ENCODE measurements at places on chromosomes 16 and 17. TPM values are rescaled to one million over a fixed set of nuclear protein-coding genes. Genes with fewer than 3 reads are reported as not detected.

DNA sequence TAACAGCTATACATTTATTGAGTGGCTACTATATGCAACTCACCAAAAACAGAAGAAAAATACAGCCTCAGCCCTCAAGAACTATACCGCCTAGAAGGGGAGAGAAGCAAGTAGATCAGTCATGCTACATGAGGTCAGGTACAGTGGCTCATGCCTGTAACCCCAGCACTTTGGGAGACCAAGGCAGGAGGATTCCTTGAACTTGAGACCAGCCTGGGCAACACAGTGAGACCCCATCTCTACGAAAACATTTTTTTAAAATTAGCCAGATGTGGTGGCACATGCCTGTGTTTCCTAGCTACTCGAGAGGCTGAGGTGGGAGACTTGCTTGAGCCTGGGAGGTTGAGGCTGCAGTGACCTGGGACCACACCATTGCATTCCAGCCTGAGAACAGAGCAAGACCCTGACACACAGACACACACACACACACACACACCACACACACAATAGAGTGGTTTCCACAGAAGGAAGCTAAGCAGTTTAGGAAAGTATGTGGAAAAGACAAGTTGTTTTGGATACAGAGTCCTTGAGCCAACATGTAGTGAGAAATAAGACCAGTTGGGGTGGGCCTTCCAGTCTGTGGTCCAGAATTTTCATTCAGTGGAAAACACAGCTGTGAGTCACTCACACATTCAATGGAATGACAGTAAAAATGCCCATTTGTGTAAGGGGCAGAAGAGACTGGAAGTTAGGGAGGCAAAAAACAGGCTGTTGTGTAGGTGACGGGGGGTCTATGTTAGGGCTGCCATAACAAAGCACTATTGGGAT, 10.7 kb upstream of the SNTB2 start:
- no peak for DNase-seq

The GPR179 gene
- 0.50 TPM for polyA plus RNA-seq

DNA sequence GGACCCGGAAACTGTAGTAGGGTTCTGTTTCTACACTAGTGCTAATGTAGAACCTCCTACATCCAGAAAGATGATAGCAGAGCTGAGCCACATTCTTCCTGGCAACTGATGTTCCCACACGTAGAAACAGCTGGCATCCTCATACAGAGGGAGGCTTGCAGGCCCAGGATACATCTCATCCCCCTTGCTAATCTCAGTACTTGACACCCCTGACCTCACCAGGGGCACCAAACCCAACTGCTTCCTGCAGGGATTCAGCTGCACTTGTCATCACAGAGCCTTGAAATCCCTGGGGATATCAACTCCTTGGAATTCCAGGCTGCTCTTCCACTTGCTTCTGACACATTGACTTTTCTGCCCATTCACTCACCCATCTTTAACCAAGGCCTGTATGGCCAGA, 75.2 kb upstream of the HSBP1 start:
- DNase-seq = no peak

The KRTAP1-1 gene
- polyA plus RNA-seq = not detected

DNA sequence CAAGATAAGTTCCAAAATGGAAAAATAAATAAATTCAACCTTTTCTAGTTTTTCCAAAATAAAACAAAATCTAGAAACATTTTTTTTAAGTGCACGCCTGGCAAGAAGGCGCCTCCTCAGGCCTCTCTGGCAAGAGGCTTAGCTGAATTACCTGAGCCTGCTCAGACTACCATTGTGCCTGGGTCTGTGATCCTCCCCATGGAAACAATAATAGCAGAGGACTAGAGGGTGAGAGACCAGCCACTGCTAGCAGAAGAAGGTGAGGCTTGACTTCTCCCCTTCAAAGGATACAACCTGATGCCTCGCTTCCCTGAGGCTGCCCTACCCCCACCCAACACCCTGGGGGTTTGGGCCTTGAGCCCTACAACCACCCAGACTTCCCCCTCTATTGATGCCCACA, 14.8 kb downstream of the TERB1 start:
- no peak for DNase-seq

GRCh38 chr17:72441909-72442308, 321.1 kb downstream of the SOX9 start:
- DNase-seq = no peak

All from left lung (tissue), 14 donors.